ENCODE measurements at places on chromosomes 13 and 19. TPM values are rescaled to one million over a fixed set of nuclear protein-coding genes. Genes with fewer than 3 reads are reported as not detected.
A peak's percentile ranks its signal among the peaks of the same experiment; 100 is the strongest.

Gene IZUMO2
- total RNA-seq, result not detected

Gene ENOX1
- 2.0 TPM for total RNA-seq

GRCh38 chr19:10346509-10346908 lies 7.1 kb upstream of the ICAM3 start:
- H3K27ac ChIP-seq, result peak overlapping the region; percentile 50
- no peak overlapping the region for H3K4me3 ChIP-seq
- H3K27me3 ChIP-seq, result no peaks in the 10 kb centered on the region
- no peaks in the 10 kb centered on the region for H3K36me3 ChIP-seq
- no peak for DNase-seq

Gene KANK3
- 2.0 TPM for total RNA-seq

Gene ZNF540
- 0.85 TPM for total RNA-seq
